Caki2 (cell line): ENCODE measurements at places on chromosomes 1 and 21.

DNA sequence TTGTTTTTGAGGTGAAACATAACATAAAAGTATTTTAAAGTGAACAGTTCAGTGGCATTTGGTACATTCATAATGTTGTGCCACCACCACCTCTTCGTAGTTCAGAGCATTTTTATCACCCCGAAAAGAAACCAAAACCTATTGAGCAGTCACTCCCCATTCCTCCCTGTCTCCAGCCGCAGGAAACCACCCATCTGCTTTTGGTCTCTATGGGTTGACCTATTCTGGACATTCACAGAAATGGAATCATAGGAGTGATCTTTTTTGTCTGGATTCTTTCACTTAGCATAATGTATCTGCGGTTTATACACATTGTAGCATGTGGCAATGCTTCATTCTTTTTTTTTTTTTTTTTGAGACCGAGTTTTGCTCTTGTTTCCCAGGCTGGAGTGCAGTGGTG is 141.2 kb downstream of the VPS13D start:
- no peak for DNase-seq

- DNase-seq: peak; percentile 95
Measured at GRCh38 chr1:151988405-151988923, 5.2 kb downstream of the S100A10 start.

- no peak for DNase-seq
Measured at GRCh38 chr1:185238447-185238846, 78.6 kb downstream of the IVNS1ABP start.

DNA sequence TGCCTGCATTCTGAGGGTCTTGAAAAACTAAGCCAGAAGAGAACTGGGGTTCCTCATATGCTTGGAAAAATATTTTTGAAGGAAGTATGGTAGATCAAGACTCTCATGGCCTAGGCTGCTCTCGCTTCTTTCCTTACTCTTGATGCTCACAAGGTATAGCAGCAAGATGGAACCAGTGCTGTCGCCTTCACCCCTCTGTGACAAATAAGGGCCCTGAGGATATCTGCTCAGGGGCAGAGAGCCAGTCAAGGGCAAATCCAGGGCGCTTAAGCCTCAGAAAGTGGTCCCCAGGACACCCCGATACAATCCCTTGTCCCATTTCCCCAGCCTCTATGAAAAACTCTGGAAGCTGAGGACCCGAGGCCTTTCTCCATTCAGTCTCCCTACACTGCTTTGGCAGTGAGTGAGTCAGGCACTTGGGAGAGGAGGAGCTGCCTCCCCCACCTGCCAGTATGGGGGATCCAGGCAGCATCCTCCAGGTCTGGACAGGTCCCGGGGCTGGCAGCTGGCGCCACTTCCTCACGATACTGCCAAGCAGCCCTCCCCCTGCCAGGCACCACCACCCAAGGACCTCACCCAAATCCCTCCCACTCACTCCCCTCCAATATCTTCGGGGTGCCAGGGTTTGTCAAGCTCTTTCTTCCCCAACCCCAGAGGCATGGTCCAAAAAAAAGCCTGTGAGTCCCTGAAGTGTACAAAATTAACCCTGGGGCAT is 1.3 kb downstream of the IGSF9 start:
- no peak for DNase-seq

DNA sequence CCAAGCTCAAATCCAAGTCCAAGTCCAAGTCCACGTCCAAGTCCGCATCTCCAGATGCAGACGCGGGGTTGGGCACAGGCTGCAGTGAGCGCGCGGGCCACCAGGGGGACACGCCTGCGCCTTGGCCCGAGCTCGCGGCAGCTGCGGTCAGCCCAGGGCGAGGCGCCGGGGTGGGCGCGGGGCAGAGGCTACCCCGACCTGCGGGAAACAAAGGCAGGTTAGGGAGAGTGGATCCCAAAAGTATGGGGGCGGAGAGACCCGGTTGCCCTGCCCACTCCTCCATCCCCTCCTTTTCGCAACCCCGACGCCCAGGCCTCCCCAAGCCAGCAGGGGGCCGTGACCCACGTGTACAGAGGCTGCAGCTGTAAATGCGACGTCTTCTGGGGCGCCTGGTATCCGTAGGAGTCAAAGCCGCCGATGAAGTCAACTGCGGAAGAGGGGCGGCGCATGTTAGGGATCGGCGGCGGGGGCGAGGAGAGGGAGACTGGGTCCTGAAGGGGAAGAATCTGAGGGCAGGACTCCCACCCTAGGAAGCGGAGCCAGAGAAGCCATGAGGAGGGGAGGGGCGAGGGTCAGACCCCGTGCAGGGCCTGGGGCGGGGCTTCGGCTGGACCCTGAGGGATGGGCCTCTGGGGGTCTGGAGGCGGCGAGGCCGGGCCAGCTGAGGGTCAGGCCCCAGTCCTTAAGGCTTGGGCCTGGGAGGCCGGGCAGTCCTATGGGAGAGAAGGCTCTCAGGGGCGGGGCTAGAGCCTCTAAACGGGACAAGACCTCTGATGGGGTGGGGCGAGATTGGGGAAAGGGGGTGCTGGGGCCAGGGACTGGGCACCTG is 58.0 kb downstream of the NKAIN1 start:
- DNase-seq: peak; percentile 45

DNA sequence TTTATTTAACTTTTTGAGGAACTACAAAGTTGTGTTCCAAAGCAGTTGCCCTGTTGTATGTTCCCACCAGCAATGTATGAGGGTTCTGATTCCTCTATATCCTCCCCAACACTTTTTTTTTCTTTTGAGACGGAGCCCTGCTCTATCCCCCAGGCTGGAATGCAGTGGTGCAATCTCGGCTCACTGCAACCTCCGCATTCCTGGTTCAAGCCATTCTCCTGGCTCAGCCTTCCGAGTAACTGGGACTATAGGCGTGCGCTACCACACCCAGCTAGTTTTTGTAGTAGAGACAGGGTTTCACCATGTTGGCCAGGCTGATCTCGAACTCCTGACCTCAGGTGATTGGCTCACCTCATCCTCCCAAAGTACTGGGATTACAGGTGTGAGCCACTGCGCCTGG is 60.4 kb upstream of the ENAH start:
- DNase-seq: no peak

DNA sequence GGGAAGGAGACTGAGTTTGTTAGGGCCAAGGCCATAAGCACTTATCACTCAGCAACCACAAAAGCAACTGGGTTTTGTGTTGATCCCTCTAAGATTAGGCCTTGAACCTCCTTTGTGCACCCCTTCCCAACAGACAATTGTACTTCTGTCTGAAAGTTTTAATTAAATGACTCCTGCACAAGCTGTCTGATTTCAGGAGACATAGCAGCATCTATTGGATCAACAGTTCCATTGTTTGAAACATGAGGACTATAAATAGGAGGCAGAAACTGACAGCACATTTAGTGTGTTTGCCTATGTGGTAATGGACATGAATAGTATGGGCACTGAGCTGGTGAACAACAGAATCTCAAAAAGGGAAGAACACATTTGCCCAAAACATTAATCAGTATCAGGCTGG is 167.3 kb upstream of the KCNJ6 start:
- no peak for DNase-seq

GRCh38 chr1:210373878-210374599 is 45.3 kb downstream of the HHAT start:
- DNase-seq: peak; percentile 99
